CD4-positive, alpha-beta T cell treated with Interleukin-15 for 1 hour (primary cell): ENCODE measurements at places on chromosomes 12 and 14.

DNA sequence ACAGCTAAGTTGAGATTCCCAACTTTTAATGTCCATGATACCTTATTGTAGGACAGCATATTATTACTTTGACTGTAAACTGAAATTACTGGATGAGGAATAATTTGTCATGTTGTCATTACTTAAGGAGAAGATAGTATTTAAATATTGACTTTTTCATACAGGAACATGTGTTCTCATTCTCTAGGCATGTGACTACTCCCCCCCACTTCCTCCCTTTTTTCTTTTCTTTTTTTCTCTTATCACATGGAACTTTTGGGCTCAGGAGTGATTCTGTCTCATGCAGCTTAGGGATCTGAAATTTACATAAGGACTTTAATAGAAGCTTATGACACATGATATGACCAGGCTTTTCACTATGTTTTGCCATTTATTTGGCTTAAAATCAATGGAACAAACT is 127.7 kb upstream of the SLCO1C1 start:
- no peak for DNase-seq

- no peak for DNase-seq
Measured at GRCh38 chr14:71720978-71721624, 211.1 kb upstream of the RGS6 start.

GRCh38 chr12:99130808-99131553 is 485.9 kb downstream of the APAF1 start:
- DNase-seq = no peak

GRCh38 chr14:92497391-92497790 is 16.2 kb upstream of the RIN3 start:
- no peak for DNase-seq

DNA sequence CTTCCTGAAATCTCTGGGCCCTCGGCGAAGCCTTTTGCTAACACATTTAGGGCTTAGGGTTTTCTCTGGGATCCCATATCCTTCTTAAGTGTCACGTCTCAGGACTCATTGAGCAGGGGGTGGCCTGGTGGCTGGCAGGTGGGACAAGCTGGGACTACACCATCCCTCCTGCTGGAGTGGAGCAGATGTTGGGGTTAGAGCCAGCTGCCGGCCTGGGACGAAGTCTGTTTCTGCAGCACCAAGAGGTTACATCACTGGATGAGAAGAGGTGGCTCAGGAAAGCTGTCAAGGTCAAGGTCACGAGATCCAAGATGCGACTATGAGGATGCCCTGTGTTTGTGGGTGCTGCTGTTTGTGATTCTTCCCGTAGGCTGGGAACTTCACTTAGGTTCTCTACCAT is 16.3 kb downstream of the SMCO2 start:
- no peak for DNase-seq

- no peak for DNase-seq
Measured at GRCh38 chr14:25607192-25607591, 557.2 kb upstream of the STXBP6 start.

DNA sequence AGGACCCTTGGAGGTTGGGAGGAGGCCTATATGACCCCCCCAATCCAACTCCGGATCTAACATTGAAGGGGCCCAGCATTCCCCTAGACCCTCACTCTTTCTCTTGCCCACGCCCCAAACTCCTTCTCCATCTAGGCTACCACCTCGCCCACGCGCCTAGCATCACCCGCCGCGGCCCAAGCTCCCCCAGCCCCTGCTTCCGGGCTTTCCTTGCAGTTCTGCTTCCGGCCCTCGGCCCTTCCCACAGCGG is 445 bp downstream of the CERS5 start:
- DNase-seq = no peak
